ENCODE measurements at places on chromosomes 3 and 15. TPM values are rescaled to one million over a fixed set of nuclear protein-coding genes. Genes with fewer than 3 reads are reported as not detected.

The SLC6A11 gene
- not detected for total RNA-seq

DNA sequence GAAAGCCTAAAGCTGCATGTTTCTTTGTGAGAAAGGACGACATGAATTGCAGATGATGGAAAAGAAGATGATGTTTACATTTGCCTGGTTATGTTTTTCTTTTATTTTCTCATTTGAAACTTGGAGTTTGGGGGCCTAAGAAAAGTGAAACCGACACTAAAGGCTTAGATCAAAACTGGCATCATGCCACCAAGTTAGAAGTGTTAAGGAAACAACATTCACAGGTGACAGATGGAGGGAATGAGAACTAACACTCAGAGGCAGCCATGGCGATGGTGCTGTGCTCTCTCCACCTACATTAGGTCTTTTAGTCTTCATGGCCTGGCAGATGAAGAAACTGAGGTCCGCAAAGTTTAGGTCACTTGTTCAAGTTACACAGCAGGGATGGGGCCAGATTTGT lies 923.6 kb downstream of the TUSC7 start:
- DNase-seq = no peak

DNA sequence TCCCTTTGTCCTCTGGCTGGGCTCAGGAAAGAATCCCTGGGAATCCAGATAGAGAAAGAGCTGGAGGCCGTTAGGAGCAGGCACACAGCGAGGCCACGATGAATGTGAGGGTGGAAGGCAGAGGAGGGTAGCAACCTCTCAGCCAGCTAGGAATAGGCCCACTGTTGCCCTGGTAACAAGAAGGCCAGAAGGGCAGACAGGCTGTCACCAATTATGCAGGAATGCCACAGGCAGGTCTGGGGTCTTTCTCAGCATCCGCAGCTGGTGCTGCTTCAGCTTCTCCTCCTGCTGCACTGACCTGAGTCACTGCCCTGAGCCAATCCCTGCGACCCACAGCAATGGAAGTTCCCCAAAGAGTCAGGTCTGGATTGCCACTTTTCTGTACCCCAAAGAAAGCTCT lies 62.8 kb upstream of the C3orf80 start:
- no peak for DNase-seq

DNA sequence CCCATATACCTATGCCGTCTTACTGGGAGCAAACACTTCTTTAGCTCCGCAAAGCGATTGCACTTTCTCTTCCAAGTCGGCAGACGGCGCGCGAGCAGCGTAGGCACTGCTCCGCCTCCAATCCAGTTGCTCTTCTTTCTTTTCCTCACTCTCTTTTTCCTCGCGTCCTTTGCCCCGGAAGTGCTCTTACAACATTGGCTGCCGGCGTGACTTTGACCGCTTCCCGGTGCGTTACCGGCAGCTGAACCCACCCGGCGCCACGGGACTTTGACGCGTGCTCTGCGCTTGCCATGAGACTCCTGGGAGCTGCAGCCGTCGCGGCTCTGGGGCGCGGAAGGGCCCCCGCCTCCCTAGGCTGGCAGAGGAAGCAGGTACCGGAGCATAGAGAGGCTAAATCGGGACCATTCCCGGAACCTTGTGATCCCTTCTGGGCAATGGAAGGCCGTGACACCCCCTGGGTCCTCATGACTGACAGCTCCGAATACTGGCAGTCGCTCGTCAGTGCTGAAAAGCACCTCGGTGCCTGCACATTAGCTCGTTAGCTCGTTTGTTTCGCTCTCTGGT lies at the start of gene GFM1:
Gene GFM1 (plus strand): TSS at position 183 of the 564 bp plus-strand sequence. CDS start 108 bp downstream, at position 291.
- no peak for DNase-seq

DNA sequence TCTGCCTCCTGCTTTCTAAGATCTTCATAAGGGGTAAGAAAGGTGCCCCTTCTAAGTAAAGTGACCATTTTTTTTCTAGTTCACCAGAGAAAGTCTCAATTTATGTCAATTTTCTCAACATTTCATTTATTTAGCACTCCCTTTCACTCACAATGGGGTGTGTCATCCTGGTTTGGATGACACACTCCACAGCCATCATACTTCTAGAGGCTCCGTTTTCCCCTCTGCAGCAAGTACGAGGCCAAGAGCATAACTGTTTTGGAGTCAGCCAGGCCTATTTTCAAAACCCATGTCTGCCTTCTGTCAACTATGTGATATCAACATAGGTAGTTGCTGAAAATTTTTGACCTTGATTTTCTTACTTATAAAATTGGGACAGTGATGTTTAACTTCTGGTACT lies 703.2 kb downstream of the NLGN1 start:
- no peak for DNase-seq

- no peak for DNase-seq
These were observed 213.1 kb downstream of the RPLP1 start for GRCh38 chr15:69665641-69666111.

Data from glomerular endothelial cell (primary cell).